ENCODE measurements at places on chromosomes 4 and X.

GRCh38 chr4:87130985-87131703, 89.3 kb downstream of the KLHL8 start:
- DNase-seq, result no peak

GRCh38 chr4:39114436-39114835, 52.4 kb downstream of the KLHL5 start:
- no peak for DNase-seq

- no peak for DNase-seq
Measured at GRCh38 chrX:131146702-131147101, 88.6 kb downstream of the ARHGAP36 start.

GRCh38 chrX:134713618-134714107, 55.4 kb upstream of the PLAC1 start:
- DNase-seq, result no peak

DNA sequence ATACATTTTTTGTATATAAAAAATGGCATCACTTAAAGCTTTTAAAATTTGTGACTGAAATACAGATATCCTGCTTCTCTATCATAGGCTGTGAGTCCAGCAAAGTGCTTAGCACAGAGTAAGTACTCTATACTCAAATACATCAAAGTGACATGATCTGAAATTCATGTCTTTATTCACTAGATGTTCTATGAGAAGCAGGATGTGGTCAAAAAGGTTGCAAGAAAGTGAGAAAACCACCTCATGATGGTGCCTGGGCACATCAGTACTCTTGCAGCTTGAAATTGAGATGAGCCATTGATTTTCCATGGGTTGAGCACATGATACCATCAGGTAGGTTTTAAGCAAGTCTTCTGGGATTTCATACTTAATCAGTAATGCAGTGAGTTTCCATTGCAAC, 20.4 kb upstream of the SFRP2 start:
- no peak for DNase-seq

DNA sequence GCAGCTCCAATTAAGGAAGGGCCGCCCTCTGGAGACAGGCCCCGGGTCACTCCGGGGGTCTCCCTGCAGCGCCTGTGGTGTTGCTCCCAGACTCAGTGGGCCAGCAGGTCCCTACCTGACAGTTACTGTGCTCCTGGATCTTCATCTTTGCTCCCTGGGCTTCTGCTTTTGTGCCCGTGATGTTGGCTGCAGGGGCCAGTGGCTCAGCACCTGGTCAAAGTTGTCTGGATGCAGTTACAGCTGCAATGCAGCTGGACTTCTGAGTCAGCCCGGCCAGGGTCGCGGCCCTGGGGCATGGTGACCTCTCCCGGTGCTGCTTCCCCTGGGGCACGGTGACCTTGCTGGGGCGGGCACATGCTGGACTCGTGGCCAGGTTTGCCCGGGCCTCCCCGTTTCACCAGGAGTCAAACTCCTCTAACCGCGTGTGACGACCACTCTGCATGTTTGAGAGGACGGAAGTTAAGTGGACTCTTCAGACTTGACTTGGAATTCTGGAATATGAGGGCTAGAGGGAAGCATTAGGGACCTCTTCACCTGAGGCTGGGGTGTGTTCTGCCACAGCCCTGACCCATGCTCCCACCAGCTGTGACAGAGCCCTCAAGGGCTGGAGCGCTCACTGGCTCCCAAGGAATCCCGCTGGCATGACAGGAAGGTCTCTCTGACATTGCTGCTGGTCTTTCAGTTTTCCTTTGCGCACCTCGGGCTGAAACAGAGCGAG, 3.7 kb downstream of the CTAG2 start:
- no peak for DNase-seq

DNA sequence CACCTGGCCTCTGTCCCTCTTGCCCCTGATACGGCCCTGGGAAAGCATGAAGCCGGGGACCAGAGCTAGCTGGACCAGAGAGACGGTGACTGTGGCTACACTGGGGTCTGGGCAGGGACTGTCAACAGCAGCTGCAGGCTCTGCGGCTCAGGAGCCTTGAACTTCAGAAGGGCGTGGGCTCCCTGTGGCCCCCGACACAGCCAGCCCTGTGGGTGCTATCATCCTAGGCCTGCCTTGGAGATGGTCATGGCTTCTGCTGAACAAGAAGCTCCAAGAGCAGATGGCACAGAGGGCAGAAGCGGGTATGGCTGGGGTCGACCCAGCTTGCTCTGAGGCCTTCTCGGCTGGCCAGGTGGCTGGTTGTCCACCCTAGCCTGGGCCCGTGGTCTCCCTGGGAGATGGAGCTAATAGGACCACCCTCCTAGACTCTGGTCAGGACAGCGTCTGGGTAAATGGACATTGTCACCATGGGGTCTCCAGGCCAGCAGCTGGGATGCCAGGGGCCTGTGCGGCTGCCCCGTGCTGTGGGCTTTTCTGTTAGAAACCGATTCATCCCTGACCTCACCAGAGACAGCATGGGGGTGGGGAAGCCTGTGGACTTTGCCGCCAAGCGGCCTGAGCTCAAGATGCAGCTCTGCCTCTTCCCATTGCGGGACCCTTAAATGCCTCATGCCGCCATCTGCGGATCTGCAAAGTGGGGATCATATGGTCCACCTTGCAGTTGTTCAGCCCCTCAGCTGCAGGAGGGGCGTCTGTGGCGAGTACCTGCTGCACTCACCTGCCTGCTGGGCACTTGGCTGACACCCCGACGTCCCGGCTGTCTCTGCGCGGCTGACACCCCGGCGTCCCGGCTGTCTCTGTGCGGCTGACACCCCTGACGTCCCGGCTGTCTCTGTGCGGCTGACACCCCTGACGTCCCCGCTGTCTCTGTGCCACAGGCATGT, 21.1 kb downstream of the CPZ start:
- no peak for DNase-seq

DNA sequence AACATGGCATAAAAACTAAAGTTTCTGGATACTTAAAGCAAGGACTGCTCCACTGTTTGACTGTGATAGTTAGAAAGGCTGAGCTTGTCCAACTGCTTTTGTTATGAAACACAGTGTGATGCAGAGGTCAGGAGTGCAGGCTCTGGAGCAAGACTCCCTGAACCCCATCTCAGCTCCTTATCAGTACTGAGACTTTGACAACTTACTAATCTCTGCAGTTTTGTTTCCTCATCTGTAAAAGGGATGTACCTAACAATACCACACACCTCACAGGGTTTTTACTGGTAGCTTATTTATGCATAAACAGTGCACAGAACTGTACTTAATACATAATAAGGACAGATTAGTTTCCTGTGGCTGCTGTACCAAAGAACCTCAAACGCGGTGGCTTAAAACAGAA, 804.3 kb downstream of the FSTL5 start:
- no peak for DNase-seq

DNA sequence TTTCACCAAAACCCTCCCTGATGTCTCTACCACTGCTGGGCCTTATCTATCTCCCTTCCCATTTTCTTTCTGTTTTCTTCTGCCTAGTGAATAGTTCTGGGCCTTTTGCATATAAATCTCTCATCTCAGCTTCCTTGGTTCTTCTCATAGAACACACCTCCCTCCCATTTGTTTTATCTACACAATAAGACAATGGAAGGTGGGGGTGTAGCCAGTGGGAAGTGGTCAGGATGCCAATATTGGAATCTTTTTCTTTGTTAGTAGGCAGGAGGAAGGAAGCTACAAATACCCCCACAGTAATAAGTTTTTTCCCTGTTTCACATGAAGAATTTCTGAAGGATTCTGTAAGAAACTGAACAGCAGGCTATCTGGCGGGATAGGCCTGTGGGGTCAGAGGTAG, 30.9 kb upstream of the RHOH start:
- no peak for DNase-seq

DNA sequence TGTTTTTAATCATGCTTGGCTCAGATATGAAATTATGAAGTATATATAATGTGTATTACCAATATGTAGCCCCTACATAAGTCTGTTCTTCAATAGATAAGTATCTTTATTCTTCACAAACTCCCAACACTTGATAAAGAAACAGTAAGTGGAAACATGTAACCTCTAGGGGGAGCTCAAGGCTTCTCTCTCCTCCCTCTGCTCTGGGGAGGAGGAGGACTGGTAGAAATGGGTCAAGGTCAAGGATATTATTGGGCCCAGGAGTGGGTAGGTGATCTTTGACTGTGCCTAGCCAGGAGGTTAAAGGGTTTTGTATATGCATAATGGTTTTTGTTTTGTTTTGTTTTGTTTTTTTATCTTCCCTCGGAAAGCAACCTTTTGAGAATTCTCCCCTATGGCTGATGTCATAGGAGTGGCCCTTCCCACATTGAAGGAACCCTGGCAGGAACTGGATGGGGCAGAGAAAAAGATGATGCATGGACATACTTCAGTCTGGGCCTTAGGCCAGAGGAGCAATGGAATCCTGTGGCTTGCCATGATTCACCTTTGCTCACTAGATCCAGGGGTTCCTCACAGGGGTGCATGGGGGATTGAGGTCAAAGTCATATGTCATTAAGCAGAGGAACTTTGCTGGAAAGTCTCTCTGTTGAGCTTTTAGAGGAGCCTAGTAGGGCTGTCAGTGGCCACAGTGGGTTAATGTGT, 460.3 kb downstream of the MID1IP1 start:
- no peak for DNase-seq

GRCh38 chr4:39699687-39700409, 1.9 kb downstream of the UBE2K start:
- no peak for DNase-seq

DNA sequence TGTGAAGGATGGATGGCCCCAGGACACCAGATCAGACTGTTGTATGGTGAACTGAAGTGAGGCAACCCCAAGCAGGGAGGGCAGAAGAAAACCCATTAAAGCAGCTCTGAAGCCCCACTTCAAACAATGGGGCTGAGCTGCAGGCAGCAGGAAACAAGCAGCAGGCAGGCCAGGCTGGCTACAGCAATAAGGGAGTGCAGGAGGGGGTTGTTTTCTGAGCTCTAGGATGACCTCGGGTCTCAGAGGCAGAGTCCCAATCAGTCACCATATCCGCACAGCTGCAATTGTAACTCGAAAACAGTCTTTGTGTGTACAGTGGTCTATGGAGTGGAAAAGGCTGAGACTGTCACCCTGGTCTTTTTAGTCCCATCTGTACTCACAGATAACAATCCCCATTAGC, 90.4 kb downstream of the COL4A6 start:
- no peak for DNase-seq

DNA sequence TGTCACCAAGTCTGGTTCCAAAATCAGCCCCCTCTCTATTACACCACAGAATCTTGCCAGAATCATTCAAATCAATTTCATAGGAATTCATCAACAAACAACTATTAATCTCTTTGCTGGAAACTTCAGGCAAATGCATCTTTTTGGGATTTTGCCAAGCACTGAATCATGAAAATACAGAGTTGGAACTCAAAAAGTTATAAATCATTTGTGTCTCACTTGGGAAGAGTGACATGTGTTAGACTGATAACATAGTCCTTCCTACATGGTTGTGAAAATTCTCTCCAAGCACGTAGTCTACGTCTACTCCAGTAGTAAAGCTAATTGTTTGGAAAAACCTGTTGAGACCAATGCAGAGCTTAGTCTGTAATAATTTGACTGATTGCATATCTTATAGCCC, 19.0 kb downstream of the CXCL8 start:
- no peak for DNase-seq

DNA sequence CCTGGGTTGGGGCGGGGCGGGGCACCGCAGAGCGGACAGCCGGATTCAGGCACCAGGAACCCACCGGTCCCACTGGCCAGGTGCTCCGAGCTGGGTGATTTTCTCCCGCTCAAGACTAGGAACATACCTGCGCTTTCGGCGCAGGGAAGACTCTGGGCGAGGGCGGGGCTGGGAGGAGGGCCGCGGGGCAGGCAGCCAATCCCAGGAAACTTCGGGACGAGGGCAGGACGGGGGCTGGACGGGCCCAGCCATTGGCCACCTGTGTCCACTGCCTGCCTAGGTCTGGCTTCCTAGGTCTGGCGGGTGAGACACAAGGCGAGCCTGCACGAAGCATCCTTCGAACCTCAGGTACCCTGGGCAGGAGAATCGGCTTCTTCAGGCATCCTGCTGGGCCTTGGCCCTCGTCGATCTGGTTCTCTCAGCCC, 274 bp upstream of the ERVMER34-1 start:
- no peak for DNase-seq

GRCh38 chrX:85243761-85244449, at the start of the genes SATL1 and ZNF711:
Gene SATL1, minus strand, starts transcription at chrX:85243779. Its CDS starts 134,811 bp downstream, at chrX:85108968.
Gene ZNF711, plus strand, starts transcription at chrX:85243991. Its CDS starts 3,582 bp downstream, at chrX:85247573.
- no peak for DNase-seq
